ENCODE measurements at places on chromosomes 2 and 18. TPM values are rescaled to one million over a fixed set of nuclear protein-coding genes. Genes with fewer than 3 reads are reported as not detected.

DNA sequence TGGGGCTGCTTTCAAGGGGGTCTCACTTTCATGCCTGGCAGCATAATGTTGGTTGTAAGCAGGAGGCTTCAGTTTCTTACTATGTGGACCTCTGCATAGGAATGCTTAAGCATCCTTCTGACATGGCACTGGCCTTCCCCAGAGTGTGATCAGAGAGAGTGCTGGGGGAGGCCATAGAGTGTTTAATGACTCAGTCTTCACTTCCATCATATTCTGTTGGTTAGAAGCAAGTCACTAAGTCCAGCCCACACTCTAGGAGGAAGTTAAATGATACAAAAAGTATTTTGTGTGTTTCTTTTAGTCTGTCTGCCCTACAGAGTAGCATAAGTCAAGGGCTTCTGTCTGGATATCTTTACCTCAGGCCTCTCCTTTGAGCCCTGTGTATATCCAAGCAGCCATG lies 64.9 kb downstream of the GALNT1 start:
- DNase-seq: no peak

DNA sequence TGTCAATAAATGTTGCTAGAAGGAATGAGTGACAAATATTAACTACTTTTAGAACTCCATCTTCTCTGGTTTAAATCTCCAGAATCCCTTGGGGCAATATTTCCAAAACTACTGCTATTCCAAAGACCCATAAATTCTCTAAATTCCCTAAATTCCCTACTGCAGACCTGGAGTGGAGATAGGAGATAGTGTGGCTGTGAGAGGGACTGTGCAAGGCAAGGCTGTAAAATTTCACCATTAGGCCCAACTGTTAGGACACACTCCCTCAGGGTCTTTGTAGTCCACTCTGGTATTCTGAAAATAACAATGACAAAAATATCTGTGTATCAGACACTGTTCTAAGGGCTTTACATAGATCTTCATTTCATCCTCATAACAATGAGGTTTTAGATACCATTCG lies 67.9 kb downstream of the MYL12B start:
- no peak for DNase-seq

DNA sequence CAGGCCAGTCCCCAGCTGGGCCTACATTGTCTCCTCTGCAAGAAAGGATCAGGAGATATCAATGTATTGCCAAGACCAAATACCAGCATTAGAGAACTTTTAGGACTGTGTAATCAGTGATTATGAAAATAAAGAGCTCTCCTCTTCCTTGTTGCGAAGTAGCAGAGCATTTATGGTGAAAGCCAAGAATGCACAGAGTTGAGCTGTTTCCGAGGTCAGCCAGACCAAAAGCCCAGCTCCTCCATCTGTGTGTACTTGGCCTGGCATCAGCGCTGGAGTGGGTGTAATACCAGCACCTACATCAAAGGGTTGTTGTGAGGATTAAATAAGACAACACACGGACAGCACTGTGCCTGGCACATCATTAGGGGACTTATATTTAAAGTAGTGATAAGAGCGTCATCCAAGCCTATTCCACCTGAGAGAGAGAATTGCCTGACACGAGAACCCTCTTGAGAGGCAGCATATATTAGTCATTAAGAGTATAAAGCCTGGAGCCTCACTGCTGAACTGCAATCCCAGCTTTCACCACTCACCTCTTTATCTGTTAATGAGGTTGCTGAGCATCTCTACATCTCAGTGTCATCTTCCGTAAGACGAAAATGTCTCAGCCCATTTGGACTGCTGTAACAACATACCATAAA lies 7.4 kb upstream of the SLC16A14 start:
- no peak for DNase-seq

DNA sequence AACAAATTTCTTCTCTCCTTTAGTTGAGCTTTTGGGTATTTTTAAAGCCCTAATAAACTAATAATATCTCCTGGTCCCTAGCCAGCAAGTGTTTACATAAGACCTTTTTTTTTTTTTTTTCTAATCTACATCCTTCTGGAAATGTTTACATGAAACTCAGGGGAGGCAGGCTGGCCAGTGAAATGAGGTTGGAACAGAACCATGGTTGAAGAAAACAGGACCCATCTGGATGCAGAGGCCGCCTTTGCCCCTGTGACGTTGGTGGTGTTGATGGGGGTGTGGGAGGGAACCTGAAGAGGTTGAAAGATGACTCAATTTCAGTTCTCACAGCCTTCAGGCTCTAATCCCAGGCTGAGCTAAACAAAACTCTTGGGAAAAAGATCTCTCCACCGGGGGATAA lies 118.5 kb downstream of the NRP2 start:
- DNase-seq: no peak

DNA sequence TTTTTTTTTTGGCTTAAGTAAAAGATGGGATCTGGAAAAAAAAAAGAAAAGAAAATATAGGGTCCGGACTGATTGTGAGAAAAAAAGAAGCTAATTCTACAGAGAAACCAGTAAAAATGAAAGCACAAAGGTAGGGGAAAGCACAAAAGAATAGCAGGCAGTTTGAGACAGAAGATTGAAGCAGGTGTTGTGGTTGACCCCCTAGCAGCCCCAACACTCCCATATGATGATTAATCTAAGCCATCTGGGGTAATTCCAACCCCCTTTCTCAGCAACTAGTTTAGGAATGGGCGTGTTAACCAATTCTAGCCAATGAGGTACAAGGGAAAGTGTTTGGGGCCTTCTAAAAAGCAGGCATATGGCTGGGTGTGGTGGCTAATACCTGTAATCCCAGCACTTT lies 77.0 kb downstream of the MBD2 start:
- no peak for DNase-seq

Gene SLC4A5
- 0.14 TPM for polyA plus RNA-seq

Gene PRADC1
- polyA plus RNA-seq: 22.0 TPM

Gene MDH1B
- 0.26 TPM for polyA plus RNA-seq

Gene CABLES1
- 0.09 TPM for polyA plus RNA-seq

GRCh38 chr18:26252411-26252810 lies 26.2 kb downstream of the TAF4B start:
- no peak for DNase-seq

Gene ST6GAL2
- not detected for polyA plus RNA-seq

DNA sequence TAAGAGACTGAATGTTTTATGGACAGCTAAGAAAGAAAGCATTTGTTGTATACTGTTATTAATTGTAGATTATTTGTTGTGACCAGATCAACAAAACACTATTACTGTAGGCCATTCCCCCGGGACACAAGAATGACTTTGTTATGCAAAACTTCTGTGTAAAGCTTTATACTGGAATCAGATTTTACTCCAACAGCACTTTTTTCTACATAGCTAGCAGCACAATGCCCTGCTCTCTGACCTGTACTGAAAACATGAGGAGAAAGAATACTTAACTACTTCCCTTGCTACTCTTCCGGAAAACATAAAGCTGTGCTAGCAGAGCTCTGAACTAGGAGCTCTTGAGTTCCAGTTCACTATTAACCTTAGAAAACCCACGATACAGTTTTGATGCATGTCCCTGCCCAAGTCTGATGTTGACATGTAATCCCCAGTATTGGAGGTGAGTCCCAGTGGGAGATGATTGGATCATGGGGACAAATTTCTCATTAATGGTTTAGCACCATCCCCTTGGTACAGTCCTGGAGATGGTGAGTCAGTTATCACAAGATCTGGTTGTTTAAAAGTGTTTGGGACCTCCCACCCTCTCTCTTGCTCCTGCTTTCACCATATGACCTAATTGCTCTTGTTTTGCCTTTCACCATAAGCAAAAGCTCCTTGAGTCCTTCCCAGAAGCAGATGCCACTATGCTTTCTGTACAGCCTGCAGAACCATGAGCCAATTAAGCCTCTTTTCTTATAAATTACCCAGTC lies 601.1 kb upstream of the PIK3C3 start:
- no peak for DNase-seq

DNA sequence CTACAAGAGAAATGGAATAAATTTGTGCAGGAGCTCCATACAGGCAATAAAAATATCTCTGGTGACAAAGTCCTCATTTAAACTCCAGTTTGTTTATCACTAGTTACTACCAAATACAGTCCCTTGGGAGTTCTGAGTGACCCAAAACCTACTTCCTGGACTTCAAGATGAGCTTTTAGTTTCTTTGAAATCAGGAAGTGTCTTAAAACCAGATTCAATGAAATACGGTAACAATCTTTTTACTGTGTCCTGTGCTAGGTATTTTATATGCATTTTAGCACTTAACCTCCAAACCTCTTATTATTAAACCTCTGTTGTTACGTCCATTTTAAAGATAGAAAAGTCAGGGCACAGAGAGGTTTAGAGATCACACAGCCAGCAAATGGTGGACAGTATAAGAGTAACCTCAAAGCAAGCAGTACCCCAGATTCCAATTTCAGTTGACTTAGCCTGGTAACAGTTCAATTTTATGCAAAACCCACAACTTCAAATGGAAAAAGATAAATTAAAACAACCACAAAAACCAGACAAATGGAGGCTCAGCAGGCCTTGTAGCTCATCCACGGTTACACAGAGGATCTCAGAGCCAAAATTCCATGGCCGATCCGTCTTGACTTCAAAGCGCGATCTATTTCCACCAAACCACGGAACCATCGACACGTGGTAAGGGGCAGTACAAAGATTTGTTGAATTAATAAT lies 1.3 kb upstream of the KCMF1 start:
- DNase-seq: no peak

Gene HK2
- polyA plus RNA-seq: 4.5 TPM

DNA sequence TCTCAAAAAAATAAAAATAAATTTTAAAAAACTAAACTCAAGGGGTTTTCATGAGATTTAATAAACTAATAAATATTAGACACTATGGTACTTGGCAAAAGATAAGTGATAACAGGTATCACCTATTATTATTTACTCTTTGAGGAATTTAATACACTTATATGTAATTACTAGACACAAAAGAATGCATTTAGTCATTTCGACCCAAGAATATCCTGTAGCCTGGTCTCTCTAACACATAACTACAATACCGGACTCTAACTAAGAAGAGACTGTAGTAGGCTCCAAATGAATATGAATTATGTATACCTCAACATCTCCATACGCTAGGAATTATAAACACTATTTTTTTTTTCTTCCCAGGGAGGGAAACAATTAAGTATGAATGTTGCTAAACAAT lies 850.7 kb downstream of the CPS1 start:
- peak; percentile 16 for DNase-seq

Gene ZDBF2
- polyA plus RNA-seq: 0.31 TPM

Gene LOXHD1
- not detected for polyA plus RNA-seq

DNA sequence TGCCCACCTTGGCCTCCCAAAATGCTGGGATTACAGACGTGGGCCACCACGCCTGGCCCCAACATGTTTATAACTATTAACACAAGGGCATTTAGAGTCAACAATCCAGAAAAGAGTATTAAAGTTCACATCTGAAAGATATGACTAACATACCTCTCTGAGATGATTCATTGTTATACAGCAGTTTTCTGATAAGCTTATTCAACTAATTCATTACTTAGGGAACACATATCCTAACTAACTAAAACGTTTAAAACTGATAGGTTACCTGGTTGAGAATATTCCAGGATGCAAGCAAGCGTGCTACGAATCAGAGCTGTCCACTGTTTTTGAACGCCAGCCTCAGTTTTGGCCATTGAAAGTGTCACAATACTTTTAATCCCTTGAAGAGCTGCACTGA lies 34.0 kb upstream of the STRN start:
- DNase-seq: peak; percentile 19

Gene RGPD3
- polyA plus RNA-seq: 0.02 TPM

GRCh38 chr2:240182001-240182400 lies 41.5 kb upstream of the OTOS start:
- no peak for DNase-seq

Gene STARD6
- polyA plus RNA-seq: not detected

Gene OTOS
- not detected for polyA plus RNA-seq

DNA sequence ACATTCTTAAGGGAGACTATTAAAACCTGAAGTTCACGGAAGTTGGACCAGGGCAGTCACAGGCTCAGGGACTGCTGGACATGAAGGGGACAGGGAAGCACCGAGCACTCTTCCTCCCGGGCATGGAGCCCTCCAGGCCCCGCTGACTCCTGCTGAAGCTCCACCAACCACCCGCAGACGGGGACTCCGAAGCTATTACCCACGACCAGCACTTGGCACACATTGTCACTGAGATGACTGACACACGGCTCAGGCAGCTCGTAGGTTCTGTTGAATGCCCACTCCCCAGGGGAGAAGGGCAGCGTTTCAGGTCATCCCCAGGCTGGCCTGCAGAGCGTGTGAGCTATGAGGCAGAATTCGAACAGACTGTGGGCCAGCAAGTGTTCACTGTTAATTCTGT lies 234.8 kb downstream of the NDUFA10 start:
- DNase-seq: no peak

DNA sequence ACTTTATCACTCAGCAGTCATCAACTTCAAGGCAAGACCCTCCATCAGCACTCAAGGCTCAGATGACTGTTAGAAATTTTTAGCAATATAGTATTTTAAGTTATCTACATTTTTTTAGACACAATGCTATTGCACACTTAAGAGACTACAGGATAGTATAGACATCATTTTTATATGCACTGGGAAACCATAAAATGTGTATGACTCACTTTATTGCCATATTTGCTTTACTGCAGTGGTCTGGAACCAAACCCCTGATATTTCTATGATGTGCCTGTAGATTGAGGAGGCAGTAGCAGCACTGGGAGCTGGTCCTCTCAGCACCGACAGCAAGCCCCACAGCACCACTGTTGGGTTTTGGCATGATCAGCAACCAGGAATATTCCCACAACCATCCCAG lies 264.8 kb upstream of the HNRNPA3 start:
- DNase-seq: no peak

DNA sequence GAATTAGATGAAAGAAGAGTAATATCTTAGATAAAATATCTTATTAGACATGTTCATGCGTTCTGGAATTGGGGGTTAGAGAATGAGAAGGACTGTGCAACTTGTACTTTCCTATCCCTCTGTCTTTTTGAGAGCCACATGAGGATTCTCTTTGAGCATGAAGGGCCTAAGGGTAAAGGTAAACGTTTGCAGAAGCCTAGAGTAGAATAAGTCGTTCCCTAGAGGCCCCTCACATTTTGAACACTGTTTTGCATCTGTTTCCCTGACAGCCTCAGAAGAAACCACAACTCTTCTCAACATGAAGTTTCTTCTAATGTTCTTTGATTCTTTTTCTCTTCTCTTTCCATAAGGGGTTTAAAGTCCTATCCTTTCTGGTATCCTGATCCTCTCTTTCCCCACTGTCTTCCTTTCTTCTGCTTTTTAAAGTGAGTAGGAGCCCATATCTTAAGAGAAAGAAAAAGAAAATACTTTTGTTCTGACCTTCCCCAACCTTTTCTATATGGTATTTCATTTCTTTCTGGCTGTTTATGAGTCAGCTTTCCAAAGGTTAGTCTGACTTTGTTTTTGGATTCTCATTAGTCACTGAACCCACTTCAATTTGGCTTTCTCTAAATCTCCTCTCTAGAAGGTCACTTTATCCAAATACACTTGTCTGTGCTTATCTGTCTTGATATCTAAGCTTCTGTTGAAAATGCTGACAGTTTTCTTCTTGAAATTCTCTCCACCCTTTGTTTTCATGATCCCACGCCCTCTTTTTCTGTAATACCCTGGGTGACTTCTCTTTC lies 34.8 kb downstream of the PPP1R1C start:
- DNase-seq: no peak

DNA sequence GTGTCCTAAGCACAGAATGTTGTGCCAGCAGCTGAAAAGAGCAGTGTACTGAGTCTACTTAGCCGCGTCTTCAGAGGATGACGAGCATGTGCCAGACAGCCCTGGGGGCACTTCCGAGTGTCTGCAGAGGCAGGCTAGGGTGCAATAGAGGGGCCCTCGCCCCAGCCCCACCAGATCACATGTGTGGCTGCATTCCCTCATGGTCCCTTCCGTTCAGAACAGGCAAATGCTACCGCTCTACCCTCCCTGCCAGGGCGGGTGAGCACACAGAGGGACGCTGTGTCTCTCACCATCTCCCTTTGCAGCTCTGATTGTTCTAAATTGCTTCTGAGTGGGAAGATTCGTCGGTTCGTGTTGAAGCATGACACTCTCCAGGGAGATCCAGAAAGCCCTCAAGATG lies 212.2 kb upstream of the RAB12 start:
- no peak for DNase-seq

Gene UGT1A4
- 0.07 TPM for polyA plus RNA-seq
